ENCODE measurements at places on chromosomes 12 and 14.

GRCh38 chr12:62631471-62632410 is 165.1 kb downstream of the MON2 start:
- peaks cover 7% of the 10 kb centered on the region for H3K4me1 ChIP-seq
- peak overlapping the region; percentile 77 for H3K4me3 ChIP-seq
- DNase-seq = peak; percentile 56
- peak overlapping the region; percentile 13 for H3K27ac ChIP-seq
- H3K36me3 ChIP-seq = no peaks in the 10 kb centered on the region

GRCh38 chr12:51087818-51088217 is 4.4 kb upstream of the CSRNP2 start:
- no peaks in the 10 kb centered on the region for H3K36me3 ChIP-seq
- no peak for DNase-seq
- no peaks in the 10 kb centered on the region for H3K4me1 ChIP-seq

GRCh38 chr12:114306646-114307045 is 99.3 kb downstream of the TBX5 start:
- peaks cover 4% of the 10 kb centered on the region for H3K27me3 ChIP-seq
- H3K4me1 ChIP-seq = no peaks in the 10 kb centered on the region
- H3K27ac ChIP-seq = no peak overlapping the region
- DNase-seq = no peak
- no peaks in the 10 kb centered on the region for H3K36me3 ChIP-seq
- no peak overlapping the region for H3K4me3 ChIP-seq

DNA sequence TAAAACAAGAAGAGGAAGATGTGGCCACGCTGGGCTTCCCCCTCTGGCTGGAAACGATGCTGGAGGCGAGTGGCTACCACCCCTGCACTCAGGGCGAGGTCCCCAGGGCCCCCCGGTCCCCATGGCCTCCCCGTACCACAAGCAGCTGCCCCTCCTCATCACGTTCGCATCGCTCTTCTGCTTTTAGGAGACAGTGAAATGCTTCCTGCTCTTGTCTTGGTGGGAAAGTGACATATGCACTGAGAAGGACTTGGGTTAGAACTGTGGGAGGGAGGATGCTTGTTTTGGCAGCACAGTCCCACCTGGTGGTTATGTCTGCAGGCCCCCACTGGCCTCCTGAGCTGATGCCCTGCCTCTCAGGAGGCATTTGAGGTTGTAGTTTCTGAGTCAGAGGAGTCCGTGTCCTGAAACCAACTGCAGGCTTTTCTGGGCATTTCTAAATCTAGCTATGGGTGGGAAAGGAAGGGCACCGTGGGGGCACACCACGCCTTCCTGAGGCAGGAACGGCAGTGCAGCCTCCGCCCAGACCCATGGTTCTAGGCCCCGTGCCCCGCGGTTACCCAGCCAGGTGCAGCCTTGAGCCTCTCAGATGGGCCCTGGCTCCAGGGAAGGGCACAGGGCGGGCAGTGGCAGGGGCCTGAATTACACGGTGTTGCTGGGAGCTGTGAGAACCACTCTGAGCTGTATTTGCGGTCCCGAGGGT is 139.3 kb downstream of the ADGRD1 start:
- DNase-seq = no peak
- peaks cover 6% of the 10 kb centered on the region for H3K4me1 ChIP-seq
- no peak overlapping the region for H3K4me3 ChIP-seq
- no peak overlapping the region for H3K27ac ChIP-seq

DNA sequence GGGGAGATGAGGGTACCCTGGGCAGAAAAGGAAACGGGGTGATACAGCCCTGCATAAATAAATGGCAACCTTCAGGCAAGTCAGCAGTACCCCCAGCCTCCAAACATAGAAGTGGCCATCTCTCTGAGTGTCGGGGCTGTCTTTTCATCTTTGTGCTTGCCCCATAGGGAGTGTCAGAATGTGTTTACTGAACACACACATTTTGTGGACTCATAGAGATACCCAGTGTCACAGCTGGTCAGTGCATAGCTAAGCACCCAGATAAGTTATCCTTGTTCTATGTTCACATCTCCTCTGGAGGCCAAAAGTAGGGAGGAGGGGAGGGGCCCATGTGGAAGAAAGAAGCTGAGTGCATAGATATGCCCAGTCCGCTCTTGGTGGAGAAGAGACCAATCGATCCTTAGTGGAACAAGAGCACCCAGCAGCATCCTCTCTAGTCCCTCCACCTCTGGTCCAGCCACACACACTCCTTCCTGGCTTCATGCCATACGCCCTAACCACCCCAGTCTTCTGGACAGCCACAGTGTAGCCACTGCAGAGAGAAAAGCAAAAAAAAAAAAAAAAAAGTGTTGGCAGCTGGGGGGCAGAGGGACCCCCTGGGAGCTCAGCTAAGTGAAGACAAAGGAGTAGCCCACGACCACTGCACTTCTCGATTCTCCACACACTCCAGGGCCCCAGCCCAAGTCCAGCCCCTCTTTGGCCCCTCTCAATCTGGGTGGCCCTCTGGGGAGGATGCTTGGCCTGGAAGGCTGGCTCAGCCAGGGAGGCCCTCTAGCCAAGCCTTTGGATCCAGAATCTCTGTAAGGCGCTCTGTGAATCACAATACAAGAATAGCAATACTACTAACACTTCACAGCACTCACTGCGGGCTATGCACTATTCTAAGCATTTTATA is 2.6 kb downstream of the ITGA7 start:
- DNase-seq = no peak
- H3K4me3 ChIP-seq = no peak overlapping the region
- peaks cover 18% of the 10 kb centered on the region for H3K4me1 ChIP-seq
- H3K36me3 ChIP-seq = no peaks in the 10 kb centered on the region

- H3K4me3 ChIP-seq = no peak overlapping the region
- H3K4me1 ChIP-seq = peaks cover 5% of the 10 kb centered on the region
- H3K27me3 ChIP-seq = peaks cover 91% of the 10 kb centered on the region
- no peaks in the 10 kb centered on the region for H3K36me3 ChIP-seq
- no peak for DNase-seq
- H3K27ac ChIP-seq = no peak overlapping the region
Measured at GRCh38 chr12:53944209-53944608, 5.6 kb downstream of the HOXC13 start.

DNA sequence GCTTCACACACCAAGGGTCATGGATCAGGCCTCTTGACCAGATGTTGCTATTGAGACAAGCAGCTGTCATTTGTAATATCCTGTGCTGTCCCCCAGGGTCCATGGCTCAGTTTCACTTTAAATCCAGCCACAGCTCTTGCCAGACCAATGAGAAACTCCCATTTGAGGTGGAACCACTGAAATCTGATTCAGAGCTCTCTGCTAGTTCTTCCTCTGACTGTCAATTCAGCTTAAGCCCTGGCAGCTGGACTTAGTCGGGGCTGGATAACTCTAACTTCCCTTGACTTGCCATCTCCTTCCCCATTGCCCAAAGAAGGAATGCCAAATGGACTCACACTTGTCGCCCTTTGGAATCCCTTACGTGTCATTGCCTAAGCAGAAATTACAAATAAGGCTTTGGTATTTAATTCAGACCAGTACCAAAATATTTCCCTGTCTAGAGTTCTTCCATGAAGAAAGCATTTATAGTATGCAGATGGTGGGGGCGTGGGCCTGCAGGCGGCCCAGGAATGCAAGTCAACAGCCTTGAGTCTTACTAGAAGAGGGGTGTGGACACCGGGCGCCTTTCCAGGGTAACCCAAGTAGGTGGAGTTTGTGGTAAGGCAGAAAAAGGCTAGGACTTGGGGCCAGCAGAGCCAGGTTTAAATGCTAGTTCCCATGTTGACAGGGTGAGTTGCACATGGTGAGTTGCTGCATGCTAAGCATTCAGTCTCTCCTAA is 96.9 kb upstream of the TMPO start:
- no peaks in the 10 kb centered on the region for H3K36me3 ChIP-seq
- peaks cover 16% of the 10 kb centered on the region for H3K4me1 ChIP-seq
- DNase-seq = peak; percentile 88

- no peak overlapping the region for H3K27ac ChIP-seq
- DNase-seq = peak; percentile 51
- H3K4me1 ChIP-seq = peaks cover 1% of the 10 kb centered on the region
- H3K36me3 ChIP-seq = peaks cover 65% of the 10 kb centered on the region
Measured at GRCh38 chr14:73397810-73398209, 60.5 kb downstream of the NUMB start.

DNA sequence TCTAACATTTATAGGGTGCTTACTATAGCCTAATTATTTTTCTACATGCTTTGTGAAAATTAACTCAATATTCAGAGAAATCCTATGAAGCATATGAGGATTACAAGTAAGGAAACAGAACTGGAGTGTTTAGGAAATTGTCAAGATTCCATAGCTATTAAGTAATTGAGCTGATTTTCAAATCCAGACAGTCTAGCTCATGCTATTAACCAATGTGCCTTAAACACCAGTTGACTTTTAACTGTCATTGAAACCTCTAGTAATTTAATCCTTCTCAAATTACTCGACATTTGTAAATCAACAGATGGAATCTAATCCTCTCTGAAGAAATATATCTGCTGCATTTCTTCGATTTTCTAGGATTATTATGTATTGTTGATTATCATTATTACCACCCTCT is 488.9 kb downstream of the MDGA2 start:
- no peaks in the 10 kb centered on the region for H3K27me3 ChIP-seq
- H3K27ac ChIP-seq = no peak overlapping the region
- H3K4me1 ChIP-seq = peaks cover 2% of the 10 kb centered on the region
- peak; percentile 67 for DNase-seq

DNA sequence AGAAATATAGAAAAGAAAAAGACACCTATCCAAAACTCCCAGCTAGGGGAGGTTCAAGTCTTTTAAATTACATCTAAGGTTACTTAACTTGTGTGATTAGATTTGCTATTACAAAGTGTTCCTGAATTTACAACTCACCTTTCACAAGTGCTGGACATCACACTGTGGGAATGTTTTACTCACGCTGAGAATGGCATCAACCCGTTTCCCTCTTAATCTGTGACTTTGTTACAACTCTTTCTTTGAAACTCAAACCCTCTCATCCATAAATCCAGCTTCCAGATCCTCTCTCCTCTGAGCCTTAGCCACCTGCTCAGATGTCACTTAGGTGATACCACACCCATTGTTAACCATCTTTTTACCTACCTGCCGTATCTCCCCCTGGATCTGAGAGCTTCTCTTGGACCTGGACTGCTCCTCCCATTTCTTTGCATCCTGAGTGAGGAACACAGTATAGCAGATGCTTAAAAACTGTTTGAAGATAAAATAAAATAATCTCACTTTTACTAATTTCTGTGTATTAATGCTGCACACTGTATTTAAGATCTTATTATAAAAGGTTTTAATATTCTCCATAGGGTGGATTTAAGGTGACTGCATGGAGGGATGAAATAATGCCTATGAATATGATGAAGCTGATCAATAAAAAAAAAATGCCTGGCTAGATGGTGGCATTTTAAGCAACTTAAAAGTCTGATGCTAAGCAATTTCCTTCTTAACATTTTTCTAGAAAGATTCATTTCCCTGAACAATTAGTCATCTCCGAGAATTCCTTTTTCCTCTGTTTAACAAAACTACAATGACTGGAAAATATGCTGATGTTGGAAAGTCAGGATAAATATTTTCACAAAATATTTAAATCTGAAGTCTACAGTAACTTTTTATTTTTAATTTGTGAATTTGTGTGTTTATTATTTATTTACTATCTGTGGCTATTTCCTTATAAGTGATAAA is 39.1 kb upstream of the NAP1L1 start:
- DNase-seq = peak; percentile 40
- no peak overlapping the region for H3K4me3 ChIP-seq
- no peaks in the 10 kb centered on the region for H3K4me1 ChIP-seq
- H3K27ac ChIP-seq = no peak overlapping the region
- no peaks in the 10 kb centered on the region for H3K36me3 ChIP-seq

- no peak overlapping the region for H3K4me3 ChIP-seq
- DNase-seq = no peak
- H3K27ac ChIP-seq = no peak overlapping the region
- peaks cover 75% of the 10 kb centered on the region for H3K36me3 ChIP-seq
- no peaks in the 10 kb centered on the region for H3K27me3 ChIP-seq
Measured at GRCh38 chr12:101299931-101300330, 20.0 kb downstream of the UTP20 start.

DNA sequence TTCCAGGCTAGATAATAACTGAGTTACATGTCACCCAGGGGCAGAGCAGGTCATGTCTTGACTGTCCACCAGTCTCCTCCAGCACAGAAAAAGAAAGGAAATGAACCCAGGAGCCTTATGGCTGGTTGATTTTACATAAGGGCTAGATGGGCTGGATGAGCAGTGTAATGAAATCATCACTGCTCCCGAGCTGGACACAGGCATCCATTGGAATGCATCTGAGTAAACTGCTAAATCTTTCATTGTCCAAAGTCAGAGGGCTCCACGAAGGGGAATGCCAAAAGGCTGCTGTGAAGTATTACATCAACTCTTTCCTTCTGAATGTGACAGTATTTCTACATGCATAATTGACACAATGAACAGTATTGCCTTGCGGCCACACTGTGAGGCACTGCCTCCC is 30.1 kb upstream of the TSPAN11 start:
- H3K27ac ChIP-seq = no peak overlapping the region
- H3K4me3 ChIP-seq = no peak overlapping the region
- peaks cover 13% of the 10 kb centered on the region for H3K27me3 ChIP-seq
- H3K36me3 ChIP-seq = no peaks in the 10 kb centered on the region
- H3K4me1 ChIP-seq = no peaks in the 10 kb centered on the region
- peak; percentile 5 for DNase-seq

GRCh38 chr14:36647417-36647823 is 14.2 kb upstream of the PAX9 start:
- H3K36me3 ChIP-seq = no peaks in the 10 kb centered on the region
- H3K4me3 ChIP-seq = peak overlapping the region; percentile 76

- peak overlapping the region; percentile 42 for H3K4me3 ChIP-seq
- H3K27me3 ChIP-seq = no peaks in the 10 kb centered on the region
- peak overlapping the region; percentile 58 for H3K27ac ChIP-seq
- DNase-seq = peak; percentile 99
Measured at GRCh38 chr14:68548194-68549076, 244.4 kb downstream of the ZFP36L1 start.

DNA sequence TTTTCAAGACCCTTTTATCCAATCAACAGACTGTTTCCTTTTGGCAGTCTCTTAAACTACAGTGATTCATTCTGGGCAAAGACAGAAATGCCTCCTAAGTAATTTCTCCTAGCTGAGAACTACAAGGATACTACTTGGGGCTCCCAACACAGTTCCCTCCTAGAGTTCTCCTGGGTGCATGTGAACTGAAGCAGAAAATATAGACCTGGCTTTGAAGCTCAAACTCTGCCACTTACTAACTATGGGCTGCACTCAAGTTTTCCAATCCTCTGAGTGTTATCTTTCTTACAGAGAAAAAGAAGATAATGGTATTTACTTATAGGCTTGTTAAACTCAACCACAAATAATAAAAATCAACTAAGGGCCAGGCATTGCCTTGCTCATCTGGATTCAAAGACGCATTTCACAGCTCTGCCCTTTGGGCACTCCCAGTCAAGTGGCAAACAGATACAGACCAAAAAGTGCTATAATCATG is 97.6 kb downstream of the EFCAB11 start:
- no peaks in the 10 kb centered on the region for H3K27me3 ChIP-seq
- H3K36me3 ChIP-seq = no peaks in the 10 kb centered on the region
- H3K4me3 ChIP-seq = no peak overlapping the region
- H3K27ac ChIP-seq = no peak overlapping the region

DNA sequence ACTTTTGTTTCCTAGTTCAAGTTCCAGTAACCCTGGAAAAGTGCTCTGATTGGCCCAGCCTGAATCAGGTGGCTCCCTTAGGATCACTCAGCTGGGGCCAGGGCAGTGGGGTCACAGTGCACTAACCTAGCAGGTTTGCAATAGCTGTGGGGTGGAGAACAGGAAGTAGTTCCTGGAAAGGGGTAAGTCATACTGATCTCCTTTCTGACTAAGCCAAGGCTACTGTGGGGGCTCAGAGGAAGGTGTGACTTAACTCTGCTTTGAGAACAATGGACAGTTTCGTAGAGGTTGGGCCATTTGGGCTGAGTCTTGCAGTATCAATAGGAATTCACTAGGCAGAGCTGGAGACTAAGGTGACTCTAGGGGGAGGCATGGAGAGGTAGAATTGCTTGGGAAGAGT is 89.4 kb downstream of the KIF26A start:
- no peak for DNase-seq
- H3K36me3 ChIP-seq = no peaks in the 10 kb centered on the region
- no peak overlapping the region for H3K27ac ChIP-seq
- H3K27me3 ChIP-seq = no peaks in the 10 kb centered on the region
- H3K4me3 ChIP-seq = no peak overlapping the region

All from mesenchymal stem cell (in vitro differentiated cells and primary cell).